NCI-H345 (cell line): ENCODE measurements at places on chromosomes 7 and 10.

DNA sequence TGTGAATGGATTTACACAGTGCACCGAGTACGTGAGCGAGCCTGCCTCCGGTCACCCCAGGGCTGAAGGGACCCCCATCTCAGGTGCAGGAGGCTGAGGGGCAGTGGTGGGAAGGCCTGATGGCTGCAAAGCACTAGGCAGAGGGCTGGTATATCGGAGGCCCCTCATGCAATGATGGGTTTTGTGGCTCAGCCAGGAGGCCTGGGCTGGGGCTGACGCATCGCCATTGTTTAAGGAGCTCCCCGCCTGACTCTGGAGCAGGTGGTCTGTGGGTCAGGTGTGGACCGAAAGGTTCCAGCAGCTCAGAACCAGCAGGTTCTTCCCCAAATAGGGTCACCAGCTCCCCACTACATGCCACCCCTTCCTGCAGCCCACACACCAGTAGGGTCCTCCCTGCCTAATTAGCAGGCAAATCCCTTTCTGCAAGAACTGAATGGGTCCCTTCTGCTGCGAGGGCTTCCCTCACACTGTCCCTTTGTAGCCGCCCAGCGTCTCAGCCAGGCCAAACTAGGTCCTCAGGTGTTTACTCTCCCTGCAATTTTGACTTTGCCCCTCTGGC is 33.0 kb downstream of the OAT start:
- no peak for DNase-seq

GRCh38 chr10:72086466-72087391 is 1.6 kb downstream of the SPOCK2 start:
- no peak for DNase-seq

GRCh38 chr7:104960741-104961448 is 53.1 kb upstream of the KMT2E start:
- DNase-seq: no peak

GRCh38 chr7:98214811-98215321 is 3.6 kb downstream of the BHLHA15 start:
- no peak for DNase-seq

DNA sequence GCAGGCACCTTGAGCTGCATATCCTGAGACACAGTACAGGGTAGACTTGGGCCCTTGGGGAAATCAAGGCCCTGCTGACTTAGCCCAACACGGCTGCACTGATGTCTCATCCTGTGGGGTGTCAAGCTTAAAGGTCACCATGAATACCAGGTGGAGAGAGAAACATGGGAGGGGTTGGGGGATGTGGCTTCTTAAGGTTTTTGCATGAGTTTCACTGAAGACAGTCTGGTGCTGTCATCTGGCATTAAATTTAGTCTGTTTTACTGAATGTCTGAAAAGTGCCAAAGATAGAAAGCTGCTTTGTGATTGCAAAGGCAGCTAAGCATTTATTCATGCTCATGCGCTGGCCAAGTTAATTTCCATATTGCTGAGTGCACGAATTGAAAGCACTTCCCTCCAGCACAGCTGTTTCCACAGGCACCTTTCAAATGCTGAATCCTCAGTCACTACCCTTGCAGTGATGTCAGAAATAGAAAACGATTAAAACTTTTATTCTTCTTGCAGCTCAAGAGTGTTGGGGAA is 102.1 kb downstream of the OSBPL3 start:
- DNase-seq: no peak

DNA sequence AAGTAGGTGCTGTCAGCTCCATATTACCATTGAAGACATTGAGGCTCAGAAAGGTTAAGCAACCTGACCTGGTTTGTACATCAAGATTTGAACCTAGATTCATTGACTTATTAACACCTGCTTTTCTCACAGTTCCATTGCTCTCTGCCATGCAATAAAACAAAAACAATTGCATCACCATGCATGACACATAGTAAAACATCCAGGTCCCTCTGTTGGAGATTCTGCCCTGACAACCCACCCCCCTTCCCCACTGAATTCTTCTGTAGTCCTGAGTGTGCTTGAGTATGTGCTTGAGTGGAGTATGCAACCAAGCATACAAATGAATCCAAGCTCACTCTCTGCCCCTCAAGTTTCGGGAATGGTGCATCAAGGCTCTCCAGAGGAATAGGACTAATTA is 6.0 kb upstream of the LMBR1 start:
- no peak for DNase-seq

DNA sequence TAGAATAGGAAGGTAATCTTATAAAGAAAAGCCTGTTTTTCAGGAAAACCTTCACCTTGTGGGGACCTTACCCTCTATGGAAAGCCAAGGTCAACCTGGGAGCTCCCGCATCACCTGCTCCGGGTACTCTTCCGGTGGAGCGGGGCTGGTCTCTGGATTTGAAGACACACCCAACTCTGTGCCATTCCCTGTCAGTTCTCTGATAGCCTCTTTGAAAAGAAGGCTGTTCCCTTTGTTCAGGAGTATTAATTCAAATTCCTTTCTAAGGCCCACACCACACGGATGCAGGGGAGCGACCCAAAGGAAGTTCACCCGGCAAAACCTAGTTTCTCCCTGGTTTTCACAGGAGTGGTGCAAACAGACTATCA is 10.7 kb downstream of the CTBP2 start:
- peak; percentile 21 for DNase-seq

- DNase-seq: no peak
Observed at GRCh38 chr7:26499315-26499897, 207.7 kb downstream of the SNX10 start.
